Mucosa of descending colon (tissue), 3 donors: ENCODE measurements at places on chromosomes 16 and 17.

DNA sequence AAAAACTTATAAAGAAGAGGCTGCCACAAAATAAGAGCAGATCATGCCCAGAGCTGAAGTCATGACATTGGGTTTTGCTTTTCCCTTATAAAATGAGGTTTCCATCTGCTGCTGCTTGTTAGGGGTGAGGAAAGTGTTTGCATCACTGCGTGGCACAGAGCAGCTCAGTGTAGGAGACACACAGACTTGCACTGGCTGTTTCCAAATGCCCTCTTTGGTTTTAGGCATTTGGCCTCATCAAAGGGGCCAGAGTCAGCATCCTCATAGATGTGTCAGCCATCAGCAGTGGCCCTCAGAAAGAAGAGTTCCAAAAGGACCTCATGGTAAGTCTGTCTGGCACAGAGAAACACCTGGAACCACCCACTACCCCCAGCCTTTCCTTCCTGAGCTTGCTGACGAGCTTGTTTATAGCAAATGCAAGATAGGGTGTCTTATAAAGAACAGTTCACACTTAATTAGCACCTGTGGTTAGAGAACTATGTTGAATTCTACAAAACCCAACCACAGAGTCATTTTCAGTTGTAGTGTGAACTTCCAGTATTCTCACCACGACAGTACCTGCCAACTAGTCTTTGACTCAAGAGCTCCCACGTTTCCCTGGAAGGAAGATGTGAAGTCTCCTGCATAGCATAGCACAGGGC lies 17.0 kb downstream of the VWA3A start:
- DNase-seq: no peak

GRCh38 chr16:8107296-8107695 lies 483.0 kb downstream of the TMEM114 start:
- no peak for DNase-seq

DNA sequence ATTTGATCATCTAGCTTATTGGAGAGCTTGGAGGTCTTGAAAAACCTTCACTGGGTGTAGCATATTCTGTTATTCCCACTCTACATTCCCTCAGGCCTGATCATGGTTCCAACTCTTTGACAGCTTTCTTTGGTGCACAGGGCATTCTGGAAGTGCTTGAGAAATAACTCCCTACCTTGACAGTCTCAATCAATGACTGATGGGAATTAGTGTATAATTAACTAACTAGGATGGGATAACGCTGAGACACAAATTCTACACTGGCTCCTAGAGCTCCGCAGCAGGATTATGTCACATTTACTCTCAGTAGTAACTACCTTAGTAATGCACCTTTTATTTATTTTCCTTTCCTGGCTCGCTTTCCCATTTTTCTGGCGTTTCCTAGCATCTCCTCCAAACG lies 236.4 kb downstream of the MAP2K6 start:
- DNase-seq: no peak

DNA sequence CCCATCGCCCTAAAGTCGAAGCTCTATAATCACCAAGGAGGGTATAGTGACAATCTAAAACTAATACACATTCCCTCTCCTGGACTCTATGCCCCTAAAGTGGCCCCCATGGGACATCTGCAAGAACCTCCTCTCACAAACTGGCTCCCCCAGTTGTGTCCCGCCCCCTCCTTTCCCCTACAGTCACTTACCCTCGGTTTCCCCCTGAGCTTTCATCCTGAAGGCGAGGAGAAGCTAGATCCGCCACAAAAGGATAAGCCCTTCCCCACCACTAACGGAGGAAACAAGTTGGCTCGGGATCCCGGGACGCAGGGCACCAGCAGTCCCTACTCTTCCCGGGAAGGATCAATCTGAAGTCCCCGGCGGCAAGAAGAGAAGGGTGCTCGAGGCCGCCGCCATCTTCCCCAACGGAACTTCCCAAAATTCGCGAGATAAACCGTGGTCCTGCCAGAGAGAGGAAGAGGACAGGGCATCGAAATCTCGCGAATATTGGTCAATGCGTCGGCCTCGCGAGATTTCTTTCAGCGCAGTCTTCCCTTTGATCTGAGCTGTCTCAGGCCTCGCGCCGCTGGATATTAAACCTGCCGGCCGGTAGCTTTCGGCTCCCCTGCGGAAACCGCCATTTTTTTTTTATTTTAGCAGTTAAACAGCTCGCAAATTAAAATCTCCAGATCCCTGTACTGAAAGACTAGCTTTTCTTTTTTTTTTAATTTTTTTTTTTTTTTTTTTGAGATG lies at the start of gene MED1:
Gene MED1, minus strand, starts transcription at position 417 of the 735 bp plus-strand sequence. Its CDS starts 201 bp downstream, at position 216.
- DNase-seq: peak; percentile 95

GRCh38 chr17:30586818-30587595 lies 109.8 kb downstream of the GOSR1 start:
- DNase-seq: no peak

- DNase-seq: peak; percentile 49
These were observed 1.7 kb upstream of the CDH11 start for GRCh38 chr16:65123396-65124211.

GRCh38 chr17:65551267-65552040 lies 10.0 kb downstream of the AXIN2 start:
- DNase-seq: no peak

DNA sequence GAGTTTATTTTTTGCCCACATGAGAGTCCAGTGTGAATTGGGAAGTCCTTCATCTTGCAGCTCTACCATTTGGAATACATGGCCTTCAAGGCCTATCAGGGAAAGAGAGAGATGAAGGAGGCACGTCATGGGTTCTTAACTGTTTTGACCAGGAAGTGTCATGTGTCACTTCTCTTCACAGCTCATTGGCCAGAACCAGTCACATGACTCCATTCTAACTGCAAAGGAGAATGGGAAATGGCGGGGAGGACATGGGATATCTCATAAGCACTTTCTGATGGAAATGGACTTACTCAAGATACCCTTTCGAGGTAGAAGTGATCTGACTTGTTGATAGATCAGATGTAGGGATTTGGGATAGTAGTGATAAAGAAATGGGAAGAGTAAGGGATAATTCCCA lies 57.9 kb upstream of the CES5A start:
- no peak for DNase-seq

DNA sequence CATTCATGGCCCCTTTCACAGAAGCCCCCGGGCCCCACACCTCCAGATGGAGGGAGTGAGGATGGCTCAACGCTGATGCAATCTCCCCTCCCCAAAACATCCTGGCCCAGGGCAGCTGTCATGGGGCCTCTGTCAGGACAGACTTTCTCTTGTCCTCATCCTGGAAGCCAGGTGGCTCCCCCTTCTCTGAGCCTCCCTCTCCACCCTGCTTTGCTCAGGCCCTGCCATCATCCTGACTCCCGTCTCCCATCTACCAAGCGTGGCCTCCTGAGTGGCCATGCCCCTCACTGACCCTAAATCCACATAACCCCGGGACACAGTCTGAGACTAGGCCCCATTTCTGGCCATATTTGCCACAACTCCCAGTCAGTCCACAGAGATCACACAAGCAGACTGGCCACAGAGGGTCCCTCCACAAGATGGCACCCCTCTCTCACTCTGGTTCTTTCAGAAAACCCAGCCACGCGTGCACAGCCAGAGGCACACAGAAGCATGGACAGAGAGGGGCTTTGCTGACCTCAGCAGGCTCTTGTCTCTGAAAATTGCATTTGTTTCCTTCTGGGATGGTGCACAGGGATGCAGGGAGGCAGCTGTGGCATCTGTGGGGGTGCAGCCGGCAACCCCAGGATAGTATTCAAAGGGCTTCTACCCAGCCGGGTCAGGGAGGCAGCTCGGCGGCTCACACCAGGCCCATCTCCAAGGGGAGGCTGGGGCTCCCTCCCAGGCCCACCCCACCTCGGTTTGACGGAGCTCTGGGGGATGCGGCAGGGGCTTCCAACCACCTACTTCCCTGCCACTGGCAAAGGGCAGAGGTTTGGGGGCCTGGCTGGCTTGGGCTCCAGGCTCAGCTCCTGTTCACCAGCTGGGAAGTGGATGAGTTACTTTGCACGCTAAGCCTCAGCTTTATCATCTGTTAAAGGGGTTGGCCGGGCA lies 16.9 kb downstream of the DOC2B start:
- DNase-seq: no peak

- peak; percentile 50 for DNase-seq
These were observed 823 bp downstream of the TNRC6C start for GRCh38 chr17:77959126-77959925.

- DNase-seq: no peak
These were observed 53.7 kb downstream of the IL21R start for GRCh38 chr16:27455700-27456099.

- DNase-seq: no peak
These were observed 17.8 kb downstream of the MBTPS1 start for GRCh38 chr16:84098939-84099338.

- no peak for DNase-seq
These were observed 82.7 kb downstream of the RPH3AL start for GRCh38 chr17:269616-270514.
